ENCODE measurements at places on chromosomes 4 and X.
A peak's percentile ranks its signal among the peaks of the same experiment; 100 is the strongest.

- DNase-seq: peak; percentile 30
Observed at GRCh38 chrX:135463937-135464336, 42.2 kb downstream of the SMIM10L2A start.

- DNase-seq: no peak
Observed at GRCh38 chr4:114561590-114561989, 37.0 kb upstream of the UGT8 start.

DNA sequence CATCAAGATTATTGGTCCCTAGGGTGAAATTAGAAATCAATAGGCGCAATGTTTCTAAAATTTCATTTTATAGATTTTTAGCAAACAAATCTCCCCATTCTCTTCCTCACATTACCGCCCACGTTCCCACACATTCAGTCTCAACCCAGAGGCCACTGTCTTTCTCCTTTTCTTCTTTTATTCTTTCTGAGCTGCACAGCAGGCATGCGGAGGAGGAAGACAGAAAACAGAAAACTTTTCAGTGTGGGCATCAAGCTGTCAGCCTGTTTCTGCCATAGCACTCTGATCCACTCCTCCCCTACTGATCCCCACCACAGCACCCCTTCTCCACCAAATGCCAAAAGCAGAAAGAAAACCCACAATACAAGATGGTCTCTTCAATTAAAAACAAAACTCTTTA is 94.8 kb upstream of the ADAMTS3 start:
- no peak for DNase-seq

DNA sequence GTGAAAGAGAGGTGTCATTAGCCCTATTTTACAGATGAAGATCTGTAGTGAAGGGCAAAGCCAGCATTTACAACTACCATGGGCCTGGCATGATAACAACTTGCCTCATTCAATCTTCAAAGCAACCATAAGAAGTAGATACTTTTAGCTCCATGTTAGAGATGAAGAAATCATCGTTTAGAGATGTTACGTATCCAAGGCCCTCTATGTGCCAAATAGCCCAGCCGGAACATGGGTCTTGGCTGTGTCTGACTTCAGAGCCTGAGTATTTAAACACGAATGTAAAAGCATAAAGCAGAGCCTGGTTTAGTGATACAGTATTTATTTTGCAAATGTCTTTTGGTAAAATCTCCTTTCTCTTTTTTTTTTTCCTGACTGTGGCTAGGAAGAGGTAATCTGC is 197.1 kb downstream of the RASL11B start:
- no peak for DNase-seq

DNA sequence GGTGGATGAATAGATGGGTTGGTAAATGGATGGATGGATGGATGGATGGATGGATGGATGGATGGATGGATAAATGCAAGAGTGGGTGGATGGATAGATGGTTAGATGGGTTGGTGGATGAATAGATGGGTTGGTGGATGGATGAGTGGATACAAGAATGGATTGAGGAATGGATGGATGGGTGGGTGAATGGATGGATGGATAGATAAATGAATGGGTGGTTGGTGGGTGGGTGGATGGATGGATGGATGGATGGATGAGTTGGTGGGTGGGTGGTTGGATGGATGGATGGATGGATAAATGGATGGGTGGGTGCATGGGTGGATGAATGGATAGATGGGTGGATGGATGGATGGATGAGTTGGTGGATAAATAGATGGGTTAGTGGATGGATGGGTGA is 13.8 kb upstream of the CRLF2 start:
- DNase-seq: no peak

DNA sequence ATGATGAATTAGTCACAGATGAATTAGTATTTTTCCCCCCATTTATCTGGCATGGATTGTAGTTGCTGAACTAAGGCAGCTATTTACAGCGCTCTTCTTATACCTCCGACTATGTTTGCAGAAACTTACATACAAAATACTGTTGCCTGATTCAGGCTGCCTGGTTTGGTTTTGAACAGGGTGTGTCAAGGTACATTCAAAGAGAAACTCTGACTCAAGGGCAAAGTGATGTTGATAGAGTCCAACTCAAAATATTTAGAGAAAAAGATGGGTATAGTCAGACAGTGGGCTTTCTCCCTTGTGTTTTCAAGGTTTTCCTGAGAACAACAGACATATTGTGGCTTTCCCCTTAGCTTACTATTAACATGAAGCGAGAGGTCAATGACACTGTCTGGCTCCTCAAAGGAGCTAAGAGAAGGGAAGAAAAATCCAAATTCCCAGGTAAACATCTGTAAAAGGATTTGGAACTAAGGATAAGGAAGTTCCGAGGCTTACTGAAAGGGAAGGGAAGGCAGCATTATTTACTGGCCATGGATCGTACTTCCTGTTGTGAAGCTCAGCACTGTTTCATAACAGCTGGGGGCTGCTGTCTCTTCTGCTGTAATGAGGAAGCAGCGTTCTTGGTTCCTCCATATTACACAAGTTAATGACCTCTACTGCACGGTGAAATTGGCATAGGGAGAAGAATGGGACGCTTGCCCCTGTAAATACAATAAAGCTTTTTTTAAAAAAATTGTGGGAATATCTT is 30.9 kb downstream of the FAM9C start:
- DNase-seq: peak; percentile 76

DNA sequence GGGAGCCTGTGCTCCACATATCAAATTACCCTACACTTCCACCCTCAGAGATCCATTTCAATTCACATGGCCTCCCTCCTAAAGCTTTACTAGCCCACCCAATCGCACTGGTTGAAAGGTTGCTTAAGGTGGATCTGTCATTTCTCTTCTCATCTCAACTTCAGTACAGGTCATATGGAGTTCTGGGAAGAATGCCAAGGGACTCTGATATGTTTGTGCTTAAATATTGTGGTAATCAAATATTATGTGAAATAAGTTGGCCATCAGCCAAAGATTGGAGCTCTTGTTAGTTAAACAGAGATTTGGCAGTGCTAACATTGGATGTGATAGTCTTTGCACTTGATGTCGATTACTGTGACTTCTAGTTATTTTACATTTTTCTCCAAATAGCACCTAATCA is 20.5 kb downstream of the SEPTIN6 start:
- DNase-seq: no peak

- peak; percentile 76 for DNase-seq
Observed at GRCh38 chrX:120457766-120458180, 11.3 kb downstream of the LAMP2 start.

DNA sequence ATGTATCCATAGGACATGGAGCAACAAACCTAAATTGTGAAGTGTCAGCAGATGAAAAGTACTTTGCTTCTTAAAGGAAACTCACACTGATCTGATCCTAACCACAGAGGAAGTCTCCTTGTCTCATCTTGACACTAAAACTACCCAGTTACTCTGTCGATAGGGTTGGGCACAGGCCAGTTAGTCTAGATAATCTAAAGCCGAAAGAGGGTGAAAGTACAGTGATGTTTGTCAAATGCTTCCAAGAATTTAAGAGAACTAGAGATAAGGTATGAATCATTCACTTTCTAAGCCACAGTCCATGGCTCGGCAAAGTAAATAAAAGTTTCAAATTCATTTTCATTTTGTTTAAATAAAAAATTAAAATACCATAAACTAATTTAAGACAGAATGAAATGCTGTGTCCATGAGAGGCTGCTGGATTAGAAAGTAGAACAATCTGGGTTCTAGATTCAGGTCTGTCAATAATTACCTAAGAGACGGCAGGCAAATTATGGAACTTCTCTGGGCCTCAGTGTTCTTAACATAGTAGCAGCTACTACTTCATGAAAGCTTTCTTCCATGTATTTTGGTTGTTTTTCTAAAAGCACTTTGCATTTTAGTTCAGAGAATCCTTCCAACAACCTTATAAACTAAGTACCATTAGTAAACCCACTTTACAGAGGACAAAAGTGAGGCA is 176.7 kb downstream of the LDB2 start:
- DNase-seq: peak; percentile 95

DNA sequence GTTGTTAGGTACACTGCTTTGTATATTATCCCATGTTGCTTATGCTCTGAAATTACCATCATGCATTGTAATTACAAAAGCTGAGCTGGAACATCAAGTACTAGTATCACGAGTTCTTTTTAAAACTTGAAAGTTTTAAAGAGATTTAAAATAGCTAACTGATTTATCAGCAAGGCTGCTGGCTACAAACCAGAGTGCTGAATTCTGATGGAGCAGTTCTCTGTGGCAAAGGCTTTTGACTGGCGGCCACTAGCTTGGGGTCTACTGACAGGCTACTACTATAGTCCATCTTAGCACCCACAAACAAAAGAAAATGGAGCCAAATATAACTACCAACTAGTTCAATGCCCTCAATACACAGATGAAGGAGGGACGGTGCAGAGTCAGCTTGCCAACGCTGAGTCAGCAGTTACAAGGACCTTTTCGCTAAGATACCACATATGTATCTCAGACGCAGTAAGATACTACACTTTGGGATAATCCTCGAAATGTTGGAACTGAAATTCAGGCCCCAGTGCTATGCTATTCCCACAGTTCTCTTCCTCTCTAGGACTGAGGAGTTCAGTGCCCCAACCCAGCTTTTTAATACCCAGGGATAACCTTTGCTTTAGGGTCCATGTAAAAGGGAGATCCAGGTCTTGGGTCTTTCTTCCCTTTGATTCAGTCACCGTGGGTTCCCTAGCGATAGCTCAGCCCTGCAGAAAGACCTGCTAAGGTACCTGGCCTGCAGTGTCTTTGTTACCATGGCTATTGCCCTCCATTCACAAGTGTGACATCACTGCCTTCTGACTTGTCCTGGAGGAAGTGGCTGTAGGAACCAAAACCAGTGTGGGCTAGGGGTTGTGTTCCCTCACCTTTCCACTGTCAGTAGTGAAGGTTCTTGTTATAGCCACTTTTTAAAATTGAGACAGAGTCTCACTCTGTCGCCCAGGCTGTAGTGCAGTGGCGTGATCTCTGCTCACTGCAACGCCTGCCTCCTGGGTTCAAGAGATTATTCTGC is 22.8 kb downstream of the MFAP3L start:
- peak; percentile 11 for DNase-seq

DNA sequence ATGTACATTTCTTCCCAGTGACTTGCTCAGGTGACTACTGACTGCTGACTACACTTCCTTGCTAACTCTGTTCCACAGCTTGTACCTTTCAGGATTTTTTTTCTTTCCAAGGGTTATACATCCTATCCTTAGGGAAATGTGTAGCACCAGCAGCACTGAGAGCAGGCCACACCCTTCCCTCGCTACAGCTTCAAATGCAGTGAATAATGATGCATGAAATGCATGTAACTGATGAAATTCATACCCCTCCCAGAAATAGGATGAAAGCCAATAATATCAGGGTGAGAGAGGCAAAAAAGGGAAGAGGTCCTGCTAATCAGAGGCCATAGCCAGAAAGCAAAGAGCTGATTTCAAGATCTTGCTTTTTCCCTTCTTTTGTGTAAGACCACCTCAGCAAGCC is 6.2 kb upstream of the FGF16 start:
- no peak for DNase-seq

DNA sequence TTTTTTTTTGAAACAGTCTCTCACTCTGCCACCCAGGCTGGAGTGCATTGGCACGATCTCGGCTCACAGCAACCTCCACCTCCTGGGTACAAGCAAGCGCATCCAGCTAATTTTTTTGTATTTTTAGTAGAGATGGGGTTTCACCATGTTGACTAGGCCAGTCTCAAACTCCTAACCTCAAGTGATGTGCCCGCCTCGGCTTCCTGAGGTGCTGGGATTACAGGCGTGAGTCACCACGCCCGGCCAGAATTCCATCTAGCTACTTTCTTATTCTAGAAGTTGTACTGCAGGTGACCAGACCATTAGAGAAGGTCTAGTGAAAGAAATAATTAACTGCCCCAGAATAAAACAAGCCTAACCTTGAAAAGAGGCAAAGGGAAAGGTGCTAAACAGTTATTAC is 2.3 kb downstream of the LRBA start:
- DNase-seq: peak; percentile 40

DNA sequence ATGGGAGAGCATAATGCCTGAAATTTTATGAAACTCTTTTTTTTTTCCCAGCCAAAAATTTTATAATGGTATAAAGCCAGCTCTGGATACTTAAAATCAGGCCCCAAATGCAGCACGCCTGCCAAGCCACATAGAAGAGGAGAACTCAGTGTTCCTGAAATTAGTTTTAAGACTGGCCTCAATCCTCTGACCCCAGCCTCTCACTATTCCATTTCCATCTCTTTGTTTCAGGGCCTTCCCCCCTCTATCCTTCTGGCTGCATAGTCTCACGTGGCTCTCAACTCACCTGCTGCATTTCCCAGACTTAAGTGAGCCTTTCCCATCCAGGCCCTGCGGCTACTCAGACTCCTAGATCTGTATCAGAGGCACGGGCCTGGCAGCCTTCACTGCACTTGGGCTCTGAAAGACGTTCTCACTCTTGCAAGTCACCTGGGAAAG is 5.2 kb upstream of the CBR4 start:
- no peak for DNase-seq

GRCh38 chrX:38327775-38328081 is 419 bp upstream of the RPGR start:
- DNase-seq: no peak

- DNase-seq: no peak
Observed at GRCh38 chrX:50206753-50207152, 2.2 kb downstream of the CCNB3 start.

DNA sequence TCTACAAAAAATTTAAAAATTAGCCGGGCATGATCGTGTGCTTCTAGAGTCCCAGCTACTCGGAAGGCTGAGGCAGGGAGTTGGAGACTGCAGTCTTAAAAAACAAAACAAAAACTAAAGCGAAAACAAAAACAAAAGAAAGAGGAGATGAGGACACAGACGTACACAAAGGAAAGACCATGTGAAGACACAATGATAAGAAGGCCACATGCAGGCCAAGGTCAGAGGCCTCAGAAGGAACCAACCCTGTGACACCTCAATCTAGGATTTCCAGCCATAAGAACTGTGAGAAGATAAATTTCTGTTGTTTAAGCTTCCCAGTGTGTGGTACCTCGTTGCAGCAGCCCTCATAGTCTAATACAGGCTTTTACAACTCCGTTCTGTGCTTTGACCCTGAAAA is 177.0 kb upstream of the ATP6AP2 start:
- no peak for DNase-seq

GRCh38 chrX:56233100-56233499 is 944 bp downstream of the KLF8 start:
- peak; percentile 2 for DNase-seq

- DNase-seq: peak; percentile 82
Observed at GRCh38 chrX:1392376-1393068, 609 bp upstream of the SLC25A6 start.

GRCh38 chrX:110374559-110374958 is 15.9 kb downstream of the RTL9 start:
- DNase-seq: peak; percentile 86

GRCh38 chr4:7817877-7818398 is 121.7 kb downstream of the AFAP1 start:
- DNase-seq: no peak

- no peak for DNase-seq
Observed at GRCh38 chr4:156799121-156799589, 172.4 kb downstream of the PDGFC start.
